Spinal cord (tissue), 10 donors: ENCODE measurements at places on chromosomes 5 and 9. TPM values are rescaled to one million over a fixed set of nuclear protein-coding genes. Genes with fewer than 3 reads are reported as not detected.

SPINK7 gene
- not detected for polyA plus RNA-seq

SLC6A18 gene
- not detected for polyA plus RNA-seq

HSPA4 gene
- 94.9 TPM for polyA plus RNA-seq

DNA sequence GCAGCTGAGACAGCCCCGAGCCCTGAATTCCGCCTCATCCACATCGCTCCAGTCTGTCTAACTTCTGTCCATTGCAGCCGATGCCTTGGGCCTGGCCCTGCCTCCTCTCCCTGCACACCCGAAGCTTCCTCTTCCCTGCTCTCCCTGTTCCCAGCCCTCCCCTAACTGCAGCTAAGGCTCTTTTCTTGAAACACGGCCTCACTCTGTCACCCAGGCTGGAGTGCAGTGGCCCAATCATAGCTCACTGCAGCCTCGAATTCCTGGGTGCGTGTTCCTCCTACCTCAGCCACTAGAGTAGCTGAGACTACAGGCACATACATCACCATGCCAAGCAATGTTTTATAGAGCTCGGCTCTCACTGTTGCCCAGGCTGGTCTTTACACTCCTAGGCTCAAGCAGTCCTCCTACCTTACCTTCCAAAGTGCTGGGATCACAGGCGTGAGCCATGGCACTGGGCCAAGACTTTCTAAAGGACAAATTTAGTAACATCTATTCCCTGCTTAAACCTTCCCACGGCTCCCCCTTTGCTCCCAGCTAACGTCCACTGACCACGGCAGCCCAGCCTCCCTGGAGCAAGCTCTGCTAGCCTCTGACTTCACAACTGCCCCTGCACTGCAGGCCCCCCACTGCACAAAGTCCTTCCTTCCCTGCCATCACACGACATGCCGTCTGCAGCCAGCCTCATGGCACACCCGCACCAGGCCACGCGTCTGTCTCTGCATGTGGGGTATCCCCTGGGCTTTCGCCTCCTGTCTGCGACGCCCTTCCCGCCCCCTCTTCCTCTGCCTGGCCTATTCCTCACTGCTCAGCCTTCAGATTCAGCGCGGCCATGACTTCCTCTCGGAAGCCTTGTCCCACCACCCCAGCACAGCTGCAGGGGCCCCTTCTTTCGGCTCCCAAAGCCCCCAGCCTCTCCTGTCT lies 28.6 kb downstream of the LAMC3 start:
- H3K27me3 ChIP-seq, result no peaks in the 10 kb centered on the region
- H3K4me1 ChIP-seq, result peaks cover 24% of the 10 kb centered on the region
- no peaks in the 10 kb centered on the region for H3K36me3 ChIP-seq
- DNase-seq, result peak; percentile 25
- H3K27ac ChIP-seq, result peak overlapping the region; percentile 19
- H3K4me3 ChIP-seq, result no peak overlapping the region

- H3K27me3 ChIP-seq, result no peaks in the 10 kb centered on the region
- no peak overlapping the region for H3K4me3 ChIP-seq
- H3K36me3 ChIP-seq, result no peaks in the 10 kb centered on the region
- peaks cover 3% of the 10 kb centered on the region for H3K4me1 ChIP-seq
- no peak for DNase-seq
- H3K27ac ChIP-seq, result no peak overlapping the region
These were observed 67.0 kb downstream of the LPAR1 start for GRCh38 chr9:110971234-110971633.

DNA sequence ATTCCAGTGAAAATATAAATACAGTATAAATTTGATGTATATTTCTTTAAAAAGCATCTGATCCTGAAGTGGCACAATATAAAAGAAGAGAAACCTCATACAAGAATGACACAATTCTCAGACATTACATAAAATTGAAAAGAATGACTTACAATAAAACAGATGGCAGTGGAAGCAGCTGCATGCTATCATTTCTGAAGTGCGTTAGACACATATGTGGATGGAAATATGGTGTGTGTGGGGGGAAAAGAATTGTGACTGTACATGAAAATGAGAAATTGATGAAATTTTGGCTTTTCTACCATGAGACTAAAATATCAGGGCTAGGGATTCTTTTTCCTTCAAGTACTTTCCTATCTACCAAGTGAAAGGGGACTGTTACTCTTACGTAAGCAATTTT lies 45.9 kb upstream of the CDH18 start:
- H3K27me3 ChIP-seq, result no peaks in the 10 kb centered on the region
- no peak overlapping the region for H3K27ac ChIP-seq
- H3K4me1 ChIP-seq, result no peaks in the 10 kb centered on the region
- DNase-seq, result no peak
- H3K36me3 ChIP-seq, result no peaks in the 10 kb centered on the region

- peaks cover 4% of the 10 kb centered on the region for H3K4me1 ChIP-seq
- no peak for DNase-seq
- H3K27me3 ChIP-seq, result no peaks in the 10 kb centered on the region
- no peak overlapping the region for H3K27ac ChIP-seq
- no peak overlapping the region for H3K4me3 ChIP-seq
These were observed 54.1 kb downstream of the ARHGEF37 start for GRCh38 chr5:149635394-149635793.
